Fibroblast of skin of right biceps (primary cell): ENCODE measurements at places on chromosomes 5 and 9.

- no peak for DNase-seq
Observed at GRCh38 chr5:79263-79662, 12.7 kb upstream of the PLEKHG4B start.

DNA sequence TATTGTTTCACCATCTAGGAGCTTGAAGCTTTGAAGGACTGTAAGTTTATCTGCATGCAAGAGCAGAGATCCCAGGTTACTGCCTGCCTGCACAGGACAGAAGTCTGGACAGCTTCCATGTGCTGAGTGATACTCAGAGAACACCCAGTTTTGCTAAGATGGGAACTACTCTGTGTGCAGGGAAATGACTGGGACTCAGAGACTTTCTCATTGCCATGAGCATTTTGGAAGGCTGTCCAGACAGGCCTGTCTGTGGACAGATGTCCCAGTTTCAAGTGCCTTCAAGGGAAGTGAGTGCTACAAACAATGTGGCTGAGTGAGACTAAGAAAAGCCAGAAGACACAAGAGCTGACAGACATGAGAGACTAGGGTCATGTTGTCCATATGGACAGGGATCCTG is 19.2 kb upstream of the ZNF131 start:
- no peak for DNase-seq

DNA sequence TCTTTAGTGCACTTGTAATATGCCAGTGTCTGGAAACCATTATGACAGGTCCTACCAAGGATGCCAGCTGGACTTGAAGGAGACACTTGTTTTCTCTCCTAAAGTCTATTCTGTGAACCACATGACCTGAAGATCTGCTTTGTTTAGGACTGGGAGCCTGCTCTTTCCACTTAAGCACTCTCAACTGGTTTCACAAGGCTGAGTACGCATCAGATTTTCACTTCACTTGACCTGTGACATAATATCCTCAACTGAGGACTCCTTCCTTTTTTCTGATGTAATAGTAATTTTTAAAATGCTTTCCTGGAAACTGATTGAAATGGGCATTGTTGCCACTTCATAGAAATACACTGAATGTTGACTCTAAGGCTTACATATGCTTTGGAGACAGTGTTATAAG is 52.2 kb downstream of the PDE8B start:
- no peak for DNase-seq

GRCh38 chr9:7320139-7320538 is 479.4 kb downstream of the DMAC1 start:
- peak; percentile 91 for DNase-seq

GRCh38 chr5:112127861-112128260 is 291.2 kb downstream of the EPB41L4A start:
- no peak for DNase-seq

DNA sequence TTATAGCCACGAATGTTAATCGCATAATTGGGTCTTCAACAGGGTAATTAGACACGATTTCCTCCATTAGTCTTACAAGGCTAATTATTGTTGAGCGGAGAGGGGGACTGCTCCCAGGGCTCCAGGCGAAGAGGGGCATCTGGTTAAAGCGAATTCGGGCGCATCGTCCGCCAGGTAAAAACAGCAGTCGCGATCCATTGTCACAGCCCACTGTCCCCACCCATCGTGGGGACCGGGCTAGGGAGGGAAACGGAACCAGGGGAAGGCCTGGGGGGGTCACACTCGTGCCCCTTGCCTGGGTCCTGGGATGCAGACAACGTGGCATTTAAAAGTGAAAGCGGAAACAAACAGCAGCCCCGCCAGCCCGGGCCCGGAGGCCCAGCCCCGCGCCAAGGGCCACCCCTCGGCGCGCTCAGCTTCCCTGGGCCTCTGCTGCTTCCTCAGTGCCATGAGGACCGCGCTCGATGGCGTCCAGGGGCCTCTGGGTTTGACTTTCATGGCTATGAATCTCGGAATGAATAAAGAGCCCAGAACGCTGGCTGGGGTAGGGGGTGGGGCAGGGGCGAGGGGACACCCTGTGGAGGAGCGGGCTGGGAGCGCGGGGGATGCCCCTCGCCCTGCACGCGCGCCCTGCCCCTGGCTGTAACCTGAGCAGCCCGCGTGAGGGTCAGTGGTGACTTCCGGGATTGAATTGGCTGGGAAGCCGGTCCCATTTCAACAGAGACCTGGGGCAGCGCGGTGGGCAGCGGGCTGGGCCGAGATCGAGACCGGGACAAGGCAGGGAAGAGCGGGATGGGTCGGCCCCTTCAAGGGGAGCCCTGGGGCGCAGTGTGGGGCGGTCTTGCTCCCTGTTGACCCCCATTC is 99.9 kb downstream of the GTF3C4 start:
- DNase-seq, result peak; percentile 69

DNA sequence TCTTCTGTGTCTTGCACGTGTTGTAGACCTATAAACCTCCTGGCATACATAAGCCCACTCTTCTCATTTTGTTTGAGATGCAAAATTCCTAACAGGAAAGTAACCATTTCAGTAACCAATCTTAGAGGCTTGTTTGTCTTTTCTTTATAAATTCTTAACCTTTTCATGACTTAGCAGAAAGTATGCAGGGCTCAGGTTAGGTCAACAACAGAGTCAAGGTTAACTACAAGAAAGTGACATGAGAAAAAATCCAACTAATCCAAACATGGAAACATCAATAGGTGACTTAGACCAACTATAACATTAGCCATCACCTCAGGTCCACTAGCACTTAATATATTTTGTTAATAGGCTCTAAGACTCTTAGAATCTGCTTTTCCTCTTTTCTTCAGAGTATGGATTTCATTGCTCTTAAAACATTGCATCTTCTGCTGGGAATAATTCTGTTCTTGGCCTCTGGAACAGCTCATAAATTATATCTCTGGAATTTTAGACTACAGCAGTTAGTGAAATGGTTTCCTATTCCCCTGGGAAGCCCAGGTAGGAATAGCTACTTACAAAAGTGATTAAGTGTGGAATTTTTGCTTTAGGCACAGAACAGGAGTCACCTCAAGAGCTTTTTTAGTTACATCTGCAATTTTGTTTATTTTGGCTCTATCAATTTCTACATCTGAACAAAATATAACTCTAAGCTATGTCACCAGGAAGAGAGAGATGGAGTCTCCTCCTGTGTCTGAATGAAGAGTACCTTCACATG is 155.3 kb upstream of the ANKRD55 start:
- DNase-seq, result peak; percentile 51

- no peak for DNase-seq
Observed at GRCh38 chr5:91434348-91434747, 51.2 kb upstream of the ARRDC3 start.

- no peak for DNase-seq
Observed at GRCh38 chr9:37033682-37034304, at the start of gene PAX5. Gene PAX5, minus strand, starts transcription at chr9:37034268. Its CDS starts 237 bp downstream, at chr9:37034031.

GRCh38 chr9:20043035-20043434 is 254.2 kb upstream of the SLC24A2 start:
- no peak for DNase-seq

DNA sequence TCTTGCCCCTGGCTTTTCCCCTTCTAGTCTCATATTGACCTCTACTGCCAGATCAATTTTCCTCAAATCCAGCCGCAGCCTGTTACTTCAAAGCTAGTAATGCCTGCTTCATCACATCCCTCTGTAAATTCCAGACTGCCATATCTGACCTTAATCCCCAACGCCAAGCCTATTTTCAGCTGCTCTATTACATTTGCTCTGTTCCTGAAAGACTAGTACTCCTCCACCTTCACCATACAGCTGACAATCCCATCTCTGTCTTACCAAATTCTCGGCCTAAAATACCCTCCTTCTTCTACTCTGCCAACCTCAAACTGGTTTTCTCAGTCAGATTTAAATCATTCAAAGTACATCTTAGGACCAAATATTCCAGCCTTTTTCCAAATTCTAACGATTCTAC is 420.2 kb downstream of the RAB3C start:
- DNase-seq, result no peak

GRCh38 chr5:73783828-73784227 is 157.8 kb downstream of the ARHGEF28 start:
- DNase-seq, result peak; percentile 28

- DNase-seq, result no peak
Observed at GRCh38 chr9:15163931-15164330, 143.1 kb downstream of the TTC39B start.
